ENCODE measurements at places on chromosomes 5 and 9.

DNA sequence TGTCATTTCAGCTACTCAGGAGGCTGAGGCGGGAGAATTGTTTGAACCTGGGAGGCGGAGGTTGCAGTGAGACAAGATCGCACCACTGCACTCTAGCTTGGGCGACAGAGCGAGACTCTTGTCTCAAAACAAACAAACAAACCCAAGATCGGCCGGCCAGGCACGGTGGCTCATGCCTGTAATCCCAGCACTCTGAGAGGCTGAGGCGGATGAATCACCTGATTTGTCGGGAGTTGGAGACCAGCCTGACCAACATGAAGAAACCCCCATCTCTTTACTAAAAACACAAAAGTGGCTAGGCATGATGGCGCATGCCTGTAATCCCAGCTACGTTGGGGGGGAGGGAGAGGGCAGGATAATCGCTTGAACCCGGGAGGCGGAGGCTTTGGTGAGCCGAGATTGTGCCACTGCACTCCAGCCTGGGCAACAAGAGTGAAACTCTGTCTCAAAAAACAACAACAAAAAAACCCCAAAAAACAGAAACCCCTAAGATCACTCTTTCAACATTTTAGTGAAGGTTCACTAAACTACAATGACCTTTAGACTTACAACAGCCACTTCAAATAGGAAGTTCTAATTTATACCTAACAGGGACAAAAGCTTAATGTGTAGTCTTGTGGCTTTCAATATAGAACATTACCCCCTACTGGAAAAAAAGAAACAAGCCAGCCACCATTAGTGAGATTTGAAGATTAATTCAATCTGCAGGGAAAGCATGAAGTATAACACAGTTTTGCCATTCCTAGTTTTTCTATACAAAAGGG is 7.0 kb downstream of the HSPA9 start:
- DNase-seq = no peak

DNA sequence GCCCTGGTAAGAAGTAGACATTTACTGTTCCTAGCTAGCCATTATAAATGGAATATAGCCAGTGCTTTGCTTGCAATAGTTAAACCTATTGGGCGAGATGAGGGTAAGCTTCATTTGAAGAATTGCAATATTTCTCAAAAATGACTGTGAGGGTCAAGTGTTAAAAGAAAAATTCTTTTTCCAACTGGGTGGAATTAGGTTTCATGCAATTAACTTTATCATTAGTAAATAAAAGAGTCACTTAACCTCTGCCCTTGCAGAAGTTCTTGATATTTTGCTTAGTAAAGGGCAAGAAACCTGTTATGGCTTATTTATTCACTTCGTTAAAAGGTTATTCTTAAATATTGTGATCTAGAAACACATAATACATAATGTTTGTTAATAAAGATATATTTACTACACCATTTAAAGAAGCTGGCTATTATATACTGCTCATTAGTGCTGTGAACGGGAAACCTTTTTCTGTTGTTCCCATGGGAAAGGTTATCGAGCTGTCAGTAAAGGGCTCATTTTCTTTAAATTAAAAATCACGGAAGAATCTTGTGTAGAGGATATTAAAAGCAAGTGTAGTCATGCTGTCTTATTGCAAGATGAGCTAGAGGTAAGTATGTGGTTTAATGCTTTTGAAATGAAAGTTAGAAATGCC is 370.5 kb downstream of the CSNK1G3 start:
- no peak for DNase-seq

DNA sequence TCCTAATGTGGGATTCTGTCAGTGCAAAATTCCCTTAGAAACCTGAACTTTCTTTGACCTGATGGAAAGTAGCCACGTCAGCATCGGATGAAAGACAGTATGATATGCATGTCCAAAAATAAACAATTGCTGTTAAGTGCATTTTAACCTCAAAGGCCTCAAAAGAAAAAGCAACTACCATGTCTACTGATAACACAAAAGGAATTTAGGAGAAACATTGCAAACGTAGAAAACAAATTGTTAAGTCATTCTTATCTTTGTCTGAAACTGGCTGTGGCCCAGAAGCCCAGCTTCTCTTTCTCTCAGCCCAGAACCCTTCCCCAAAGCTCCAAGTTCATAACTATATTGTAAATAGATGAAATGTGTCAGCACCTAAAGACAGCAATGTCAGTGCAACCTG is 11.1 kb upstream of the LHFPL2 start:
- DNase-seq = no peak

GRCh38 chr9:20725675-20726074 is 41.6 kb downstream of the FOCAD start:
- no peak for DNase-seq

GRCh38 chr5:172670005-172670402 is 28.9 kb downstream of the NEURL1B start:
- DNase-seq = no peak

GRCh38 chr9:4979239-4979638 is 5.8 kb upstream of the JAK2 start:
- no peak for DNase-seq

GRCh38 chr5:14266686-14267085 is 123.5 kb downstream of the TRIO start:
- no peak for DNase-seq

- DNase-seq = no peak
Observed at GRCh38 chr9:93300585-93301081, 116.7 kb downstream of the WNK2 start.

GRCh38 chr9:2285416-2286332 is 270.5 kb downstream of the SMARCA2 start:
- DNase-seq = no peak

DNA sequence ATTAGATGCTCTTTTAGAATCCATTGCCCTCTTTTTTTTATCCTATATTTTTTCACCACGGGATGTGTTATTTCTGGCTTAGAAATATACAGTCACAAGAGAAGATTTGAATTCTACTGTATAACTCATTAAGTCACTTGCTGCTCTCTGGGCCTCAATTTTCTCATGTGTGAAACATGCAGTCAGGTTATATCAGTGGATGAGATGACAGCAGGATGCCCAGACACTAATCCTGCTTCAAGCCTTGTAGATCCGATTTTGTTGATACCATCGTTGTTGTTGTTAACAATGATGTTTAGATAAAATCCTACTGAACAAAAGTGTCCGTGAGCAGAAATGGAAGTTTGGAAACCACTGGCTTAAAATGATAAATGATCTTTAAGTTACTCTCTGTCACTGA is 421.9 kb upstream of the DMAC1 start:
- DNase-seq = no peak

- no peak for DNase-seq
Observed at GRCh38 chr5:125196481-125197111, 450.2 kb upstream of the ZNF608 start.

DNA sequence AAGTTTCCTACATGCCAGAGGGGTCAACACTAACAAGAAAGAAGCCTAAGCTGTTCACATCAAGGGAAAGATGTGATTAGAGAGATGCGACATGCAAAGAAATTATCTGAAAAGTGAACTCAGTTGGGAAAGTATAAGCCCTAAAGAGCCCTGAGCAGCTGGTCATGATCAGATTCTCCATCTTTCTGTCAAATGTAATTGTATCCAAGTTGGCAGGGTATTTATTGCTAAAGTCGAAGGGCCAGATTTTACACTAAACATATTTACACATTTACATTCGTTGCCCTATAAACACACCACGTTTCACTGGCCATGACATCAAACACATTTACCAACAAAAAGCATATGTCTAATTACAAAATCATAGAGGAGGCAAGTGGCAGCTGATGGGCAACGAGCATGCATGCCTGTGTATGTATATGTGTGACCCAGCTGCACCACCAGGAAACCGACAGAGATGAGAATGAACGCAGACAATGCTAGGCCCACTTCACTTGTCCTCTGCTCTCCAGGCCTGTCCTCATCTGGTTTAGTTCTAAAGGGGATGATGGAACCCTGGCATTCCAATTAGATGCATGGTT is 6.3 kb downstream of the FOXD1 start:
- no peak for DNase-seq

- DNase-seq = no peak
Observed at GRCh38 chr5:89346573-89346972, 463.6 kb upstream of the MEF2C start.

- DNase-seq = no peak
Observed at GRCh38 chr9:16398691-16399090, 471.8 kb downstream of the BNC2 start.

DNA sequence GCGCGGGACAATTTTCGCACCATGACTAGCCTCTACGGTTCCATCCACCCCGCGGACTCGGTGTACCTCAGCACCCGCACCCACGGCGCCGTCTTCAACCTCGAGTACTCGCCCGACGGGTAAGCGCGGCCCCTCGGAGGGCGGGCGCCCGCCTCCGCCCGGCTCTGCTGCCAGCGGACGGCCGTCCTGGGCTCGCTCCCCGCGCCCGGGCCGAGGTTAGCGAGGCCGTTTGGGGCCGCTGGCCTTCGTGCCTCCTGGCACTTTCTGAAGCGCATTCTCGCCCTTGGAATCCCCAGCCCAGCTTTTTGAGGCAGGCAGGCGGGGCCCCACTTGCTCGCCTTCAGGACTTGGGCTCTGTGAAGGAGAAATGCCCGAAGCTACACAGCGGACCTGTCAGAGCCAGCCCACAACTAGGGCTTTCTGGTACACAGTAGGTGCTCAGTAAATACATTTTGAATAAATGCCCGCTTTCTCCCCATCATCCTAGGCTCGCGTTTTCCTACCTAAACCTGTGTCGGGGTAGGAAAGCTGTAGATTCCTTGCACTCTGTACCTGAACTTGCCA is 772 bp downstream of the DCAF10 start:
- DNase-seq = no peak

DNA sequence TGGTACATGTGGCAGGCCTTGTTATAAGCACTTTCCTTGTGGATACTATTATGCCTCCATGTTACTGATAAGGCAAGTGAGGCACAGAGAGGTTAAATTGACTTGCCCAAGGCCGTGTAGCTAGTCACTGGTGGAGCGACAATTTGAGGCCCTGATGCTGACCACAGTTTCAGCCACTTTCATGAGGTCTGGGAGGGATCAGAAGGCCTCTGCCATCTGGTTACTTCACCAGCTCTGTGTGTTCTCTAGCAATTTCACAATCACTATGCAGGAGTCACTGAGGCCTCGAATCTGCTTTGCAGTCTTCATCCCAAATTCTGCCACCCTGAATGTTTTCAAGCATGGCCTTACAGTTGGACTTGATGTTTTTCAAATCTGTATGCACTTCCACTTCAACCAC is 9.1 kb downstream of the LRRC70 start:
- no peak for DNase-seq

GRCh38 chr5:151469992-151470391 is 22.6 kb downstream of the SLC36A1 start:
- no peak for DNase-seq

- no peak for DNase-seq
Observed at GRCh38 chr9:8880060-8880459, 1080.5 kb upstream of the DMAC1 start.

GRCh38 chr9:118192807-118193206 is 488.6 kb downstream of the TLR4 start:
- DNase-seq = no peak

- DNase-seq = no peak
Observed at GRCh38 chr5:43017428-43017815, 22.7 kb downstream of the ANXA2R start.

DNA sequence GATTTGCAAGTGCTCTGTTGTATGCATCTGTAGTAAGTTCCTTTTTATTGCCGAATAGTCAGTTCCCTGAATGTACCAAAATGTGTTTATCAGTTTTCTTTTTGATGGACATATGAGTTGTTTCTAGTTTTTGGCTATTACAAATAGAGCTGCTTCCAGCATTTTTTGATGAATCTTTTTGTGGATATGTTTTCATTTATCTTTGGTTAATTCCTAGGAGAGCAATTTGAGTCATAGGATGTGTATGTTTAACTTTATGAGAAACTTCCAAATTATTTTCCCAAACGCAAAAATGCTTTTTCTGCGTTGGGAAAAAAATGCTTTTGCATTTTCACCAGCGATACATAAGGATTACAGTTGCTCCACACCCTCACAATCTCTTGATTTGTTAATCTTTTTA is 287.7 kb downstream of the FER start:
- DNase-seq = no peak

DNA sequence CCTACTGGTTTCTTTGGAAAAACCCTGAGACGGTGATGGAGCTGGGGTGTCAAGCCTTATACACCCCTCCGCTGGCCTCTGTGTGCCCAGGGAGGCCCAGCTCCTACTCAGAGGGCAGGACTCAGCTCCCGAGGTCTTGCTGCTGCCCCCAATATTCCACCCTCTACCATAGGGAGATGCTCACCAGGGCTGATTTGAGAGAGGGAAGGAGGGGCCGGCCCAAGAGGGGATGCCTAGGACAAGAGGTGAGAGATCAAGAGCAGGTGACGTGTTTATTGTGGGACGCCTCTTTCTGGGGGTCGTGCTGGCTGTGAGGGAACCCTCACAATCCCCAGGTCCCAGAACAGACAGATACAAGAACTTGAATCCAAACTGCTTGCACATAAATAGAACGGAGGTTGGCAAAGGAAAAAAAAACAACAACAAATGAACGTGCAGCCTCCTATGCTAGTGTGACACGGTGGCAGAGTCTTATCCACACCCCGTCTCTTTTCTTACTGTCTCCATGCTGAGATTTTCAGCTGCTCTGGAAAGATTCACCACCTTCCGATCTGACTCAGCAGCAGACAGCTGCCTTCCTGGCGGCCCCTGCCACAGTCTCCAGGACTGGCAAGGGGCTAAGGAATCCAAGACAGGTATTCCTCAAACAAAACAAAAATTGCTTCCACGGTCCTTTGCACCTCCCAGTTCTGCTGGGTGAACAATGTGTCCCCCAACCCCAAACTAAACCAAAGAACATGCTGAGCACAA is 22.3 kb downstream of the FABP6 start:
- DNase-seq = no peak

GRCh38 chr5:989961-990530 is 18.6 kb upstream of the NKD2 start:
- no peak for DNase-seq

DNA sequence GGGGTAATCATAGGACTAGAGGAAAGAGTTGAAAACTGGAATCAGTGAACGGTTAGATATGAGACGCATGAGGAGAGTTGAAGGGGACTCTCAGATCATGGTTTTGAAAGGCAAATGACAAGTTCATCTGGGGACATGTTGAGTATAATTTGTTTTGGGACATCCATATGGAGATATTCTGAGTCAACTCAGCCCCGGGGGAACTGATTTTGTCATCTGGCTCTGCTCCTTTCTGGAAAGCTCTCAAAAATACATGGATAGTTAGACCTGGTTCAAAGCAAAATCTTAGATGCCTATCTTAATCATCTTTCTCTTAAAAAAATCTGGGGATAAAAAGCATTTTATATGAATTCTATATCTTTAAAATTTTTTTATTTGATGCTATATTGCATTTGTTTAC is 161.2 kb downstream of the SNX18 start:
- no peak for DNase-seq

- DNase-seq = no peak
Observed at GRCh38 chr9:36893184-36893583, 140.9 kb downstream of the PAX5 start.

DNA sequence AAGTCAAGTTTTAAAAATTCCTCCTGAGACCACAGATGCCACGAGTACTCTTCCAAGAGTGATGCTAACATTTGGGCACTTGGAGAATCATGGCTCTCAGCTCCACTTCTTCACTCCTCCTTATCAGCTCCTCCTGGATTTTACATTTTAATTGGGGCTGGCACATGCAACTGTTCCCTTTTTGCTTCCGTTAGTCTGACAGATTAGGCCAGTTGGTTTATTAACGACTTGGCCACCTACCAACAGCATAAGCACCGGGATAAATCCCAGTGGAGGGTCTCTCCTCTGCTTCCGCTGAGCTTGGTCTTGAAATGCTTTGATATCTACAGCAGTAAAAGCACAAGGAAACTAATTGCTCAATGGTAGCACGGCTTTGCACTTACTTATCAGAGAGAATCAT is 134.6 kb upstream of the RASEF start:
- no peak for DNase-seq
